ENCODE measurements at places on chromosomes 16 and 17.
A peak's percentile ranks its signal among the peaks of the same experiment; 100 is the strongest.

GRCh38 chr16:8937803-8938202 lies 25.9 kb downstream of the USP7 start:
- no peak for DNase-seq

GRCh38 chr16:84048871-84049270 lies 6.3 kb upstream of the SLC38A8 start:
- DNase-seq: no peak

GRCh38 chr16:70018254-70018653 lies 67.1 kb downstream of the CLEC18A start:
- DNase-seq: peak; percentile 45

DNA sequence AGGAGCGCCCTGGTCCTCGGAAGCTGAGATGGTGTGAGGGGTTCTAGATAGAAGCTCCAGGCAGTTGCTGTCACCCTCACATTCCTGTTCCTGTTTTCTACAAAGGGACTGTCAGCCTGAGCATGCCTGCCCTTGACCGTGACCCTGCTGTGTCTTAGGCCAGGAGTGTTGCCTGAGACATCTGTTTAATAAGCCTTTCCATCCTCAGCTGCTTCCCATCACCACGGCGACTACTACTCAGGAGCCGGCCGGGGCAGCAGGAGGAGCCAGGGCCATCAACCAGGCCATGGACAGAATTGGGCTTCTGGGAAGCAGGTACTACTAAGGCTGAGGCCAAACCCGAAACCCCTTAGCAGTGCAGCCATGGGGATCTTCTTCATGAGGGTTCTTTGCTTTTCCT lies 151.4 kb downstream of the KATNIP start:
- no peak for DNase-seq

- DNase-seq: no peak
These were observed 11.2 kb upstream of the CEP20 start for GRCh38 chr16:15899538-15900100.

DNA sequence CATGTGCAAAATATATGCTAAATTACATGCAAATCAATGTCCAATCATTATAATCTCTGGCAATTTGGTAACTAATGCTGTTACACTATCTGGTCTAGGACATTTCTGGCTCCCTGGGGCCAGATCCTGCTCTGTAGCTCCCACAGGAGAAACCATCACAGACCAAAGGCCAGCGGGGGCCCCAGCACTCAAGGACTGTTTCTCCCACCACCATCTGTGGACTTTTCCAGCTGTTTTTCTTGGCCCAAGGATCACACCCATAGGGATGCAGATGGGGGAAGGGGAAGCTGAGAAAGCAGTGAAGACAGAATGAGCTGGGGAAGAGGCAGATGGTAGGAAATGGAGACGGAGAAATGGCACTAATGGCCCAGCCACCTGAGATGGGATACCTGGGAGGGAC lies at the start of gene HIGD1B:
HIGD1B (plus strand) TSS at position 298 of the 400 bp plus-strand sequence. CDS start 270 bp downstream, outside the sequence.
- no peak for DNase-seq

- DNase-seq: no peak
These were observed 4.8 kb upstream of the C1QL1 start for GRCh38 chr17:44972953-44973352.

- DNase-seq: no peak
These were observed 10.0 kb downstream of the SNN start for GRCh38 chr16:11677959-11678881.

- peak; percentile 36 for DNase-seq
These were observed 6.5 kb downstream of the FMNL1 start for GRCh38 chr17:45227926-45228762.

- DNase-seq: no peak
These were observed 33.3 kb upstream of the METTL9 start for GRCh38 chr16:21565861-21566669.

- DNase-seq: no peak
These were observed 134.5 kb downstream of the CDH13 start for GRCh38 chr16:82761236-82761635.

DNA sequence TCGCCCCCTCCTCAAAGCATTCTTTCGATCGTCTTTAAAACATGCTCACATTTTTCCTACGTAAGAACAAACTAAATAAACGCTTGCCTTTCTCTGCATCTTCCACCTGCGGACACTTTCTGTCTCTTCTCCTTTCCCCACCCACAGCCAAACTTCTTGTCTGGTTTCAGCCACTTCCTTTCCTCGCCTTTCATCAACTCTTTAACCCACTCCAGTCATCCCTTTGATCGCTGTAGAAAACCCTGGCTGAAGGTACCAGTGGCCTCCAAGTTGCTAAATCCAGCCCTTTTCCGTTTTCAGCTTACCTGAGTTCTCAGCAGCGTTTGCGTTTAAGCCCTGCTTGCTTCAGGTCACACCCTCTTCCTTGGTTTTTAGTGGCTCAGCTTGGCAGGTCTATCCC lies 483 bp downstream of the RPA1 start:
- no peak for DNase-seq

DNA sequence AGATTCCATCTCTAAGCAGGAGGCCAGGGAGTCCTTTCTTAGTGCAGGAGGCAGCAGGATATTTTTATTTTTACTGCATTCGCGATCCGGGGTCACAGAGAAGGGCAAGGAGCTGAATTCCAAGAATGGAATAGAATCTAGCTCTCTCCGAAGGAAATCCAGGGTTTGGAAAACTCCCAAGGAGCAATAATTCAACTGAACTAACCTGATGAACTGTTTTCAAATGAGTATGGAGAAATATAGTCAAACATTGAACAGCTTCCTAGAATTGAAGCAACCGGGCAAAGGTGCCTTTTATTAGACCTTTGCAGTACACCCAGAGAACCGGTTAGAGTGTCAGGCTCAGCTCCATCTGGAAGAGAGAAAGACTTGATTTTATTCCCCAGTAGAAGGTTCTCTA lies 120.7 kb upstream of the MAF start:
- DNase-seq: no peak

DNA sequence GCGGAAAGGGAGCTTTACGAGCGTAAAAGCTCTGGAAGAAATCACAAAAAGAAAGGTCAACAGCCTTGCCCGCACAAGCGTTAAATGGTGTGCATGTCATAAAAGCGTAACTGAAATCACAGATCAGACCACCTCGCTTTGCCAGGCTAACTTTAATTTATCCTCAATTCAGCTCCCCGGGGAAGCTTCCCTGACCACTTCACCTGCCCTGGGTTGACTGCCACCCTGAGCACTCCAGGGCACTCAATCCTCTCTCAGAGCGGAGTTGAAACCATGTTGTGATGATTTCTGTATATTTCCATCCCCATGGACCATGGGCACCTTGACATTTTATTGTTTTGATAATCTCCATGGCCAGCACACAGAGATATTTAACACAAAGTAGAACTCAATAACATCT lies 16.1 kb upstream of the NAGS start:
- DNase-seq: no peak

GRCh38 chr16:65546353-65546791 lies 424.5 kb upstream of the CDH11 start:
- DNase-seq: no peak

Measured in CD4-positive, alpha-beta T cell treated with Interleukin-4 for 1 hour (primary cell).